Spinal cord (tissue), 10 donors: ENCODE measurements at places on chromosomes 7 and 10. TPM values are rescaled to one million over a fixed set of nuclear protein-coding genes. Genes with fewer than 3 reads are reported as not detected.

The PTN gene
- total RNA-seq = 566 TPM

The PNLIPRP2 gene
- not detected for total RNA-seq

- DNase-seq = no peak
Measured at GRCh38 chr10:51729822-51730555, 30.6 kb upstream of the CSTF2T start.

The WNT8B gene
- total RNA-seq = 0.06 TPM

DNA sequence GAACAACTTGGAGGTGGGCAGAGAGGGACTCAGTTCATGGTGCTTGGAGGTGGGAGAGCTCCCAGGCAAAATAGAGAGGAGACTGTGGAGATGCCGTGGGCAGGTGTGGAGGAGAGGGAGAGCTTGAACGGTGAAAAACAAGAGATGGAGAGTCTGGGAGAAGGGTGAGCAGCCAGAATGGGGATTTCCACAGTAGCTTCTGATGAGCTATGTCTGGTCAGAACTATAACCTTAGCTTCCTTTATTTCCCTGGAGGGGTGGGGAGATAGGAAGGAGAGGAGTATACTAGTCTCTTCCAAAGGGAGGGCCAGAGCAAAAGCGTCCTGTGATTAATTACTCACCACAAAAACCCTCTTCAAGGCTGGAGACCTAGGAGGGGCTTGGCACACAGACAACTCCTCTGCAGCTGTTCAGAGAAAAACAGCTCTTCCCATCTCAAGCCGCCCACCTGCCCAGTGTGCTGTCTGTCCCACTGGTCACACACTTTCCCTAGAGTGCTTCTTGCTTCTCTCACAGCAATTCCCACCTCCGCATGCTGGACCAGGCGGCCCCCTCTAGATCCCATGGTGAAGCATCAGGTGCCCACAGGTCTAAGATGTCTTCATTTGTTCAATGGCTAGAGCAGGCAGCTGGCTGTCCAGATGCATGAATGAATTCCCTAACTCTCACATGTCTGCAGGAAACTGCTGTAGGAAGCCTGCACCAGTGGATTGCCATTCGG lies 41.9 kb downstream of the TAS2R41 start:
- DNase-seq = no peak

DNA sequence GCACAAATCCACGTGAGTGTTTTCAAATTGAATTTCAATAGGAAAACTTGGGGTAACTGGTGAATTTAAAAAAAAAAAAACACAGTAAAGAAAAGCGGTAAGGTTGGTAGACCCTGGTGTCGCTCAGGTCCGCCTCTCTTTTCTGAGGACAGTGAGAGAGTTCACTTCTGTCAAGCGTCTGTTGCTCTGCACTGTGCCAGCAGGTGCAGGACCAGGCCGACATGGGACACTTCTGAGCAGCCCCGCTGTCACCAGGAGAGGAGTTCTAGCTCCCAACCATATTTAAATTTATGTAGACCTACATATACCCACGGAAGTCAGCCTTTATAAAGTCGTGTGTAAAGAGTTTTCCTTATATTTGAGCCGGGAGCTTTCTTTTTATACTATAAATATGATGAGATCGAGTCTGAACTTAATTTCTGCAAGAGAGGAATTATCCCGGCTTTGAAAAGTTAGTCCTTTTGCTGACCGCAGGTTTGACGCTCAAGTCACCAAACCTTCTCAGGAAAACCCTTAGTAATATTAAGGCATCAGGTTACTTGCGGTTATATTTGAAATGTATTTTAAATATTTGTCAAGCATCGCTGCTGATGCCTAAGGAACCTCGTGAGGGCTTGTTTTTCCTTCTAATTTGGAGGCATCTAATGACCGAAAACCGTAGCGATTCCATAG lies 531 bp downstream of the IKZF1 start:
- no peak for DNase-seq

The AKR1D1 gene
- not detected for total RNA-seq

The AGR2 gene
- total RNA-seq = 3.0 TPM

The GRID2IP gene
- 0.39 TPM for total RNA-seq

The SORCS3 gene
- 15.7 TPM for total RNA-seq

DNA sequence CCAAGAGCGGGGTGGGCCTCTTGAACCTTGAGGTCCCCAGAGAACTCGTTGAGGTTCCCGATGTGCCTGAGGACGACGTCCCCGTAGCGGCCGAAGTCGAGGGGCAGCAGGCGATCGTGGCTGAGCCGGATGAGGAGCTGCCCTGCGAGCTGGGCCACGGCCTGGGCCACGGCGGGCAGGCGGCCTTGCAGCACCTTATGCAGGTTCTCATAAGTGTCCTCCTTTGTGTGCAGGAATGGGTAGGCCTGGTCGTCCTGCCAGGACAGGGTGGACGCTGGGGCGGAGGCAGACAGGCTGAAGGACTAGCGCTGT lies 14.2 kb downstream of the TFR2 start:
- DNase-seq = no peak

DNA sequence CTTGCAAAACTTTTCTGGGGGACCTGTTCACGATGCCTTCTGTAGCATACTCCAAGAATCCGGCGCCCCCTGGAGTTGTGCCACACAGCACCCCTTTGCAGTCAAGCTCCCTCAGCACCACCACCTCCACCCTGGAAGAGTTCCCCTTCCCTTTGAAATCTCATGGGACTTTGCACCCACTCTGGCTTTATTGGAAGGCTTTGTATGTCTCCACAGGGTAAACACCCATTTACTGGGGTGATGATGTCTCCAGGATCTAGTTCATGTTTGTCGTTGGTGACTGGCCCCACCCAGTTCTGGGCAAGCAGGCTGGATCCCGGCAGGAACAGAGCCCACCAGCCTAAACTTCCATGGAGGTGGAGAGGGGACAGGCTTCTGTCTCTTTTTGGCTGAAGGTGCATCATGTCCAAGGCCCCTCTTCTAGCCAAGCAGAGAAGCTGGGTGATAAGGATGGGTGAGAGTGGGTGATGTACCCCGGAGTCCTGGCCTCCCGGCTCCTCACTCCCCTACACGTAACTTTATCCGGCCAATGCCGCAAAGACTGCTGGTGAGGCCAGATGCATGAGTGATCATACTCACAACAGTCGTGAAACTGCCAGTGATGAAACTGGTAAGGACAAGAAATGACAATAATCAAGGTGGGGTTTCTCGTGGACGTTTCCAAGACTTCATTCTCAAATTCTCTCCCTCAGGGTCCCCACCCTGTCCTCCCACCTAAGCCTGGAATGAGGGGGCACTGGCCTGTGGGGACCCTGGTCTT lies 695 bp upstream of the CLDN4 start:
- DNase-seq = no peak

The EPO gene
- 0.28 TPM for total RNA-seq
